MCF 10A (cell line): ENCODE measurements at places on chromosomes 1 and 21. TPM values are rescaled to one million over a fixed set of nuclear protein-coding genes. Genes with fewer than 3 reads are reported as not detected.

KCNK1 gene
- total RNA-seq = 24.3 and 41.3 TPM in 2 replicates

TMEM52 gene
- total RNA-seq = 0.91 and 1.2 TPM in 2 replicates

LY9 gene
- total RNA-seq = not detected in 2 replicates

RPE65 gene
- not detected in 2 replicates for total RNA-seq

GRCh38 chr1:116764466-116764898 is 10.3 kb downstream of the CD2 start:
- H3K27ac ChIP-seq = no peak overlapping the region
- H3K4me1 ChIP-seq = no peaks in the 10 kb centered on the region
- H3K36me3 ChIP-seq = no peaks in the 10 kb centered on the region
- DNase-seq = no peak
- H3K4me3 ChIP-seq = no peak overlapping the region

DNA sequence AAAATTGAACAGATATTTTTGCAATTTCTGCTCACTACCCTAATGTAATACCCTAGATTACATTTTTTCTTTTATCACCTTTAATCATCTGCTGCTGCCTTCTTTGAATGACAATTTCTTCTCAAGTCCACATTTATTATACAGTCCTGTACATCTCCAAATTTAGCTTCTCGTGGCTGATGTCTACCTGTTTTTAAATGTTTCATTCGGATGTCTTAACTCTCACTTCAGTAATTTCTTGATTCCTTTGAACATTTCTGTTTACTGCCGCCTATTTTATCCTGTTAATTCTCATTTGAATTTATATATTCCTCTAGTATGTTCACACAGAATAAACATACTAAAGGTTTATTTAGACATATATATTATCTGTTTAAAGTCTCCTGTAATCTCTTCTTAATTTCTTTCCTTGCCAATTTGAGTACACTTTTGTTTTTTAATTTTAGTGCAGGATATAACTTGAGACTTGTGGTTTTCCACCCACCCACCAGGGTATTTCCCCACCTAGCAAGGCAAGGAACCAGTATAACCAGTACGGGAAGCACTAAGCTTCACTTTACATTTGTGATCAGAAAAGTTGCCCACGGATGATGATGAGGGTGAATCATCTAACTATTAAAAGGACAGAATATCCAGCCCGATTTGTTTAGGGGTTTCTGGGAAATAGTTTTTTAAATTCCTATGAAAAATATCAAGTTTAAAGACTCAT is 12.7 kb downstream of the INSL5 start:
- no peaks in the 10 kb centered on the region for H3K27me3 ChIP-seq
- H3K4me3 ChIP-seq = no peak overlapping the region
- DNase-seq = no peak
- H3K27ac ChIP-seq = no peak overlapping the region
- H3K4me1 ChIP-seq = no peaks in the 10 kb centered on the region

DNA sequence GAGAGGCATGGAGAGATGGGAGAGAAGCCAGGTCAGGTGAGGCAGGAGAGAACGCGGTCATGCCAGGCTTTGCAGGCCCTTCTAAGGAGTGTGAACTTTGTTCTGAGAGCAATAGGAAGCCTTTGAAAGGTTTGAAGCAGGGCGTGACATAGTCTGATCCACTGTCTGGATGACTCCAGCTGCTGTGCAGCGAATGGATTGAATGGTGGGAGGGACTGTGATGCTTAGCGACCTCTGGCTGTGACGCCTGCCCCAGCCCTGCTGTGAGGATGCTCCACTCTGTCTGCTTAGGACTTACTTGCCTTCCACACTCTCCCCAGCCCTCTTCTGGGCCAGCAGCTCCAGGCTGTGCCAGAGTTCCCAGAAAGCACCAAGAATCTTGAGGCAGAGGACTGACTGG is 41.8 kb upstream of the POU3F1 start:
- no peak for DNase-seq
- H3K27me3 ChIP-seq = peaks cover 20% of the 10 kb centered on the region
- no peak overlapping the region for H3K27ac ChIP-seq
- H3K36me3 ChIP-seq = no peaks in the 10 kb centered on the region
- H3K4me1 ChIP-seq = no peaks in the 10 kb centered on the region

DNA sequence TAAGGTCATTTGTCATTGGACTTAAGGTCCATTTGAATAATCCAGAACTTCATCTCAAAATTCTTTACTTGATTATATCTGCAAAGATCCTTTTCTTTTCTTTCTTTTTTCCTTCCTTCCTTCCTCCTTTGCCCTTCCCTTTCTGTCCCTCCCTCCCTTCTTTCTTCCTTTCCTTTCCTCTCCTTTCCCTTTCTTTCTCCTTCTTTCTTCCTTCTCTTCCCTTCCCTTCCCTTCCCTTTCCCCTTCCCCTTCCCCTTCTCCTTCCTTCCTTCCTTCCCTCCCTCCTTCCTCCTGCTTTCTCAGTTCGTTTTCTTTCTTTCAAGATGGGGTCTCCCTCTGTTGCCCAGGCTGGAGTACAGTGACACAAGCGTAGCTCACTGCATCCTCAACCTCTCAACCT is 35.5 kb downstream of the CA6 start:
- H3K36me3 ChIP-seq = no peaks in the 10 kb centered on the region
- no peak overlapping the region for H3K27ac ChIP-seq
- no peaks in the 10 kb centered on the region for H3K27me3 ChIP-seq

GRCh38 chr1:57848406-57848805 is 424.5 kb upstream of the DAB1 start:
- no peaks in the 10 kb centered on the region for H3K27me3 ChIP-seq
- H3K4me3 ChIP-seq = no peak overlapping the region
- H3K4me1 ChIP-seq = peaks cover 24% of the 10 kb centered on the region
- no peak overlapping the region for H3K27ac ChIP-seq

GRCh38 chr1:236550961-236551851 is 27.4 kb downstream of the LGALS8 start:
- DNase-seq = no peak
- no peaks in the 10 kb centered on the region for H3K4me1 ChIP-seq
- peaks cover 100% of the 10 kb centered on the region for H3K36me3 ChIP-seq
- no peaks in the 10 kb centered on the region for H3K27me3 ChIP-seq
- no peak overlapping the region for H3K4me3 ChIP-seq

DNA sequence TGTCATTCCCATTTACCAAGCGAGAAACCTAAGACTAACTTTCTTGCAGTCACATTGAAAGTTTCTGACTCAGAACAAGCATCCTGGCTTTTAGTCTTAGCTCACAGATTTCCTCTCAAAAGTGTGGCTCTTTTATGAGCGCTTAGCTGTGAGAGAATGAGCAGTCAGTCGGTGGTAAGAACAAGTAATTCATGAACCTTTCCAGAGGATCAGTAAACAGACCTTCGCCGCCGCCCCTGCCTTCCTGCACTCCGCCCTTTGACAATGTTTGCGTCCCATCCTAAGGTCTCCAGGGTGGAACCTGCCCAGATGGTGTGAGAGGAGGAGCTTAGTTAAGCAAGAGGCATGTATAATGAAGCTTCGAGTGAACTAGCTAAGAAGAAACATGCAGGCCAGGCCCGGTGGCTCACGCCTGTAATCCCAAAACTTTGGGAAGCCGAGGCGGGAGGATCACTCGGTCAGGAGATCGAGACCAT is 142.4 kb downstream of the GLUL start:
- DNase-seq = no peak
- H3K36me3 ChIP-seq = no peaks in the 10 kb centered on the region
- H3K4me1 ChIP-seq = peaks cover 5% of the 10 kb centered on the region
- no peaks in the 10 kb centered on the region for H3K27me3 ChIP-seq
